ENCODE measurements at places on chromosomes 2 and 18.

- peak; percentile 82 for DNase-seq
Measured at GRCh38 chr2:108377401-108377800, 353 bp upstream of the SULT1C4 start.

DNA sequence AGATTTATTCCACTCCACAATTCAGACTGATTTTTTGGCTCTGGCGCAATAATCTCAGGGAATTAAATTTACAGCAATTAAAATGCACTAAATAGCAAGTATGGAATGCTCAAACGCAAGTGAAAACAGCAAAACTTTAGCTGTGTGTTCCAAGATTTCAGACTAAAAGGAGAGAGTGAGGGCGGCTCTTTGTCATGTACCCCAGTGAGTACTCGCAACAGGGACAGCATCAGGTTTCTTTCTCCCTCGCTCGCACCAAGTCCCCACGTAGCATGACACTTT lies 1.1 kb downstream of the ROCK2 start:
- DNase-seq: no peak

DNA sequence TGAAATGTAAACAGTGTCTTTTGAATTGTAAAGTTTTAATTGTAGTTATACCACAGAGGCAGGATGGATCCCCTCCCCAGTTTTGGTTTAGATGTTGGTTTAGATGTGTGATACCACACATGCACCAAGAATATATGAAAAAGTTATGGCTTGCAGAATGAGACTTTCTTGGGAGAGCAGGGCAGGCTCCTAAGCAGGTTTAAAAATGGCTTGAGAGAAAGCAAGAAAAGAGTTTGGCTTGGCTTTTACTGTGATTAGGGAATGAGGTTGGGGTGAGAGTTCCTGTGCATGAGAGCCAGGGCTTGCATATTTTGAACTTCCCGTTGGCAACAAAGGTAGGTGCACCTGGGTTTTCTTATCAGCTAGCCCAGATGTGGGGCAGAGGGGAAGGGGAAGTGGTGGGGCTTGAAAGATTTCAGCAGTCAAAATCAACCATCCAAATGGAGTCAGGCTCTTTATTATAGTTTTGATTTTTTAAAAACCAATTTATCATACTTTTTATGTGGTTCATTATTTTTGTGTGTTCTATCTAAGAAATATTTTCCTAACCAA lies 246.9 kb downstream of the MTX2 start:
- no peak for DNase-seq

DNA sequence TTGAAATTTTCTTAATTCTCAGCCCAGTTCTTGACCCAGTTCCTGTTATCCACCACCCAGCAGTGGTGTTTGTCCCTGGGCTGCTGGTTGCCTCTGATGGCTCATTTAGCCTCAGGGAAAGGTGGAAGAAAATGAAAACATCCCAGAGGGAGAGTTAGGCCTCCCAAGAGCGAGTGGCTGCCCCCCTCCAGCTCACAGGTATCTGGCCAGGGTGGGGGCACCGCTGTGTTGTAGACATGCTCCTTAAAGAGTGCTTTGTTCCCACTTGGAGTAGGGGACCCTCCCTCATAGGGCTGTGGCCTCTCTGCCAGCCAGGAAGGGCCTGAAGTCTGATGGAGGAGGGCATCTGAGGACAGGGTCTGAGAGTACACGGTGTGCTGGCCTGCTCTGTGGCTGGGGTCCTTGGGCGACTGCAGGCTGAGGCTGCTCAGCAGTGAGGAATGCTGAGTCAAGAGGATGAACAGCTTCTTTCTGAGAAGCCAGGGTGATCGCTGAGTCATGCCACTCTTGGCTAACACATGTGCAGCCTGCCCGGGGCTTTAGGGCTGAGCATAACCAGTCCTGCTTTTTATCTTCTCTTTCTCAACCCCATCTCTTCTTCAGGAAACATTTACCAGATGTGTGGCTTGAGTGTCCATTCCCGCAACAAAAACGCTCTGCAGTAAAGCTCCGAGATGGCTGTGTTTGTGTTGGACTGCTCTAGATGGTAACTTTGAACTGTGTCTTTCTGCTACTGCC lies 72.3 kb downstream of the IL1R2 start:
- peak; percentile 88 for DNase-seq

- DNase-seq: no peak
Measured at GRCh38 chr18:27604583-27604982, 419.5 kb upstream of the CHST9 start.

All from brain pericyte (primary cell).